ENCODE measurements at places on chromosomes 6 and 20. TPM values are rescaled to one million over a fixed set of nuclear protein-coding genes. Genes with fewer than 3 reads are reported as not detected.

Gene ZBTB46
- total RNA-seq: 4.3 TPM

DNA sequence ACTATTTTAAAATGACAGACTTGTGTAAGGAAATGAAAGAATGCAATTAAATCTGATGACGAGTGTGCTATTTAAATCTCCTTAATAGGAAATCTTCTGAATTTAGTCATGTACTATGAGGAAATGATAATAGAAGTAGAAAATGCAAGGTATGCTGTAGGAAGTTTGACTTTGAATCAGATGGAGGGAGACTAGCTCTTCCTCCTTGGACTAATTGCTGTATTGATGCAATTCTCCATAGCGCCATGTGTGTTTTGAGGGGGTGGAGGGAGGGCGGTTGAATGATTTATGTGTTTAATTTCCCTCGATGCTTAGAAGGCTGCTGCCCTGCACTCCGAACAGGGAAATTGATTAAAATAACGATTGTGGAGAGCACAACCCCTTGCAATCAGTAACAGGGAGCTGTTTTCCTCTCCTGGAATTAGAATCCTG lies 214.4 kb upstream of the PRND start:
- H3K27ac ChIP-seq: no peak overlapping the region
- no peak for DNase-seq
- no peaks in the 10 kb centered on the region for H3K4me1 ChIP-seq
- no peaks in the 10 kb centered on the region for H3K36me3 ChIP-seq
- no peaks in the 10 kb centered on the region for H3K27me3 ChIP-seq
- no peak overlapping the region for H3K4me3 ChIP-seq

Gene VNN1
- not detected for total RNA-seq

Gene GPLD1
- 0.66 TPM for total RNA-seq

Gene ENPP3
- total RNA-seq: 0.26 TPM

Gene ALDH8A1
- total RNA-seq: 0.26 TPM

Measured in body of pancreas (tissue), 4 donors.